Stimulated activated CD8-positive, alpha-beta memory T cell treated with anti-CD3 and anti-CD28 coated beads, Interleukin-7, amount 100 ng/mL, for 1 hour (primary cell): ENCODE measurements at places on chromosomes 13 and 19.

- no peak for DNase-seq
These were observed 214.4 kb downstream of the RAP2A start for GRCh38 chr13:97648171-97648880.

DNA sequence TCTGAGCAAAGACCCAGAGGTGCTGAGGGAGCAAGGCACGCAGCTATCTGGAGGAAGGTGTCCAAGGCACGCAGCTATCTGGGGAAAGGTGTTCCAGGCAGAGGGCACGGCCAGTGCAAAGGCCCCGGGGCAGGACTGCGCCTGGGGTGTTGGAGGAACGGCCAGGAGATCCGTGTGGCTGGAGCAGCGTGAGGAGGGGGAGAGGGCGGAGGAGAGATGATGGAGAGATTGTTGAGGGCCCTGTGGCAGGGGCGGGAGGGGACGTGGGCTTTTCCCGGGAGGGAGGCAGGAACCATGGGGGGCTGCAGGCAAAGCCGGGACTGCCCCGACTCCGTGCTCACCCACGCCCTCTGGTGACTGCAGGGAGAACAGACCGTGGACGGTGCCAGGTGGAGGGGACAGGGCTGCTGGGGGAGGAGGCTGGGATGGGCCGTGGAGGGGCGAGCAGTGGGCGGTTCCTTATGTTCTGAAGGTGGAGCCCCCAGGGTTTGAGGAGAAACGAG, 13.3 kb upstream of the MISP start:
- DNase-seq: peak; percentile 8

DNA sequence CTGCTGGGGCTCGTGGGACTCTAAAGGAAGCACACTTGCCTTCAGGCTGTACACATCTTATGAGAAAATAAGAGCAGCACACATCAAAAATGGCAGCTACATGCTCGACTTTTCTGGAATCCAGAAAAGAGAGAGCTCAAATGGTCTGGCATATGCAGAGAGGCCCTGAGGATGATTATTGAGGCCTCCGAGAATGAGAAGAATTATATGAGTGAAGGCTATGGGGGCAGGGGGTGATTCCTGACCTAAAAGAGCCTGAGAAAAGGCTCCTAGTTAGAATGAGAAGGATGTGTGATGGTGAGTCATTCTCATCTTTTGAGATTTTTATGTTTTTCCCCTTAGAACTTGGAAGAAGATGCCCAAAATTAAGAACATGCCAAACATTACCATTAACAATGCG, 97.1 kb downstream of the HSPH1 start:
- DNase-seq: no peak

- no peak for DNase-seq
These were observed 28.2 kb downstream of the KCNC3 start for GRCh38 chr19:50300814-50301606.

DNA sequence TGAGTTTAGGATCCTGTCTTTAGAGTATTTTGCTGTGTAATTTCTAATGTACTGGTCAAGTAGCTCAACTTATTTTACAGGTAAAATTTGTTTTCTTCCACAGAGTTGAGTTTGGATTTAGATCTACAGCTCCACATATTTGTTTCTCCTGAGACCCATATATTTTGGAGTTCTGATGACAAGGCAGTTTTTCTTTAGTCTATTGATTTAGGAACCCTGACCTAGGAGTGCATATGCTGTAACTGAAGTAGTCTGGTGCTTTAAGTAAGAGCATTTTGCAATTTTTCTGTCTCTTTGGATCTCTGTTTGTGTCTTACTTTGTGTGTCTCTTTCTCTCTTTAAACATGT, 19.5 kb upstream of the SPRY2 start:
- DNase-seq: no peak

- no peak for DNase-seq
These were observed 20.1 kb upstream of the ESD start for GRCh38 chr13:46817095-46817494.

DNA sequence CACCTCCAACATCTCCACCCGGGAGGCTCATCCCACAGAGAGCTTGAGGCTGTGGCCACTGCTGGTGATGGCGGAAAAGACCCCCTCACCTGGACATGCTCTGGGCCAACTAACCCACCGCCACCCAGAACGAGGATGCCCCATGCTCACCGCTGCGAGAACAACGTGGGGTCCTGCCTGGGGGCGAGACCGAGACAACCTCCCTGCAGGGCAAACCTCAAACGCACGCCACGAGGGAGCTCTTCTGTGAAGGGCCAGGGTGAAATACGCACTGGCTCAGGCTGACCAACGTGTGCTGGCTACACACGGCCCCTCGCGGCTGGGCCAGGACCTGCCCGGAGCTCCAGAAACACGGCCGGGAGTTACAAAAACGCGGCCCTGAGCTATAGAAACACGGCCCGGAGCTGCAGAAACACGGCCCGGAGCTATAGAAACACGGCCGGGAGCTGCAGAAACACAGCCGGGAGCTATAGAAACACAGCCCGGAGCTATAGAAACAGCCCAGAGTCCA, 19.0 kb upstream of the PLPP2 start:
- DNase-seq: no peak

- DNase-seq: no peak
These were observed 110.8 kb upstream of the PABPC3 start for GRCh38 chr13:24985107-24985506.

- DNase-seq: no peak
These were observed 606.9 kb downstream of the PCDH9 start for GRCh38 chr13:66623129-66623820.

GRCh38 chr13:49370371-49370770, 73.5 kb downstream of the CAB39L start:
- DNase-seq: no peak

GRCh38 chr13:111082240-111082639, 32.9 kb upstream of the ARHGEF7 start:
- DNase-seq: no peak

GRCh38 chr13:60210510-60211330, 47.0 kb upstream of the DIAPH3 start:
- no peak for DNase-seq

- DNase-seq: no peak
These were observed 39.3 kb downstream of the TM9SF2 start for GRCh38 chr13:99540530-99540929.

GRCh38 chr13:59635589-59635988, 528.1 kb downstream of the DIAPH3 start:
- DNase-seq: no peak

GRCh38 chr19:42512743-42513304, 15.5 kb downstream of the CEACAM1 start:
- no peak for DNase-seq

DNA sequence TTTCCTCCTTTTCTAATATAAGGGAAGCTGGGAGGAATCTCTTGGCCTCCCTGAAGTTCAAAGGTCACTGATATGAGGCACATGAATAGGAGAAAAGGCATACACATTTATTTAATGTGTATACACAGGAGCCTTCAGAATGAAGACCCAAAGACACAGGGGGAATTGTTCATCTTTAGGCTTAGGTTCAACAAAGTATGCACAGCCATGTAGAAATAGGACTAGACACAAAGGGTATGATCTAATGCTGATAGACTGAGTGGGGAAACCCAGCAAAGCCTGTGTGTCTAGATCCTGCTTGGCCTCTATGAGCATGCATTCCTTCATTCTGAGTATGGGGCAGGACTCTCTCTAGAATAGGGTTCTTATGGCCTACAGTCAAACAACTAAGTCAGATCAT, 177.1 kb upstream of the RFC3 start:
- DNase-seq: no peak

DNA sequence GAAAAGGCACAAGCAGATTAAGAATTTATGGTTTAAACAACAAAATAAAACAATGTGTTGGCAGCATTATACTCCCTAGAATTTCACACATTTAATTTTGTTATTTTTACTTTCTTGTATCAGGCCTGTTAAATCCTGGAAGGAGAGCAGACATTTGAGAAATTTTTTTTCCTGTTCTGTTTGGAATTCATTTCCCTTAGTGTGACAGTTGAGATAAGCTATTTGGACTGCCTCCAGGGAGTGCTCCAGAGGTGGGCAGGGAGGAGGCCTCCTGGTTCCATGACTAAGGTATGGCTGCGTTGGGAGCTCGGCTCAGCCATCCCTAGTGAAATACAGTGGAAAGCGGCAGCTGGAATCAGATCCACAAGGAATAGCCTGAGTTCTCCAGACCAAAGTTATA, 185.7 kb downstream of the KCNRG start:
- no peak for DNase-seq

- DNase-seq: no peak
These were observed 72.8 kb upstream of the SPATA13 start for GRCh38 chr13:24087605-24088225.

GRCh38 chr13:109101550-109102144, 472.2 kb downstream of the MYO16 start:
- no peak for DNase-seq

DNA sequence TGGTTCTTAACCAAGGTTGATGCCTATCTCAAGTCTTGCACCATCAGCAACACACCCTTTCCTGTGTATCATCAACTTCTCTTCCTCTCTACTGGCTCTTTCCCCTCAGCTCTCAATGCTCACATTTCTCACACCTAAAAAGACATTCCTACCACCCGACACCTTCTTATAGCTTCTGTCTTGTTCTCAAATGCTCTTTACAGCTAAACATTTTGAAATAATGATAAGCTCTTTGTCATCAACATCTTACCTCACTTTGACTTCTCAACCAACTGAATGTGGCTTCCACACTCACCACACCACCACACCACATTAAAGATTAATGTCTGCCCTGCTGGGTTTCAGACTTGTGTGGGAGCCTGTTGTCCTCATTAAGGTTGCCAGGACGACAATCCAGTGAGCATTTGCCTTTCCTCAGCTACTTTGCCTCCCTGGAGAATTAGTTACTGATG, 67.8 kb downstream of the RXFP2 start:
- DNase-seq: no peak
